ENCODE measurements at places on chromosomes 5 and 9. TPM values are rescaled to one million over a fixed set of nuclear protein-coding genes. Genes with fewer than 3 reads are reported as not detected.

Gene C5orf52
- not detected for total RNA-seq

Gene PRLR
- total RNA-seq: 0.06 TPM

Gene FBXO38
- 28.1 TPM for total RNA-seq

Gene IFNA21
- total RNA-seq: not detected

Gene DIPK1B
- total RNA-seq: 188 TPM

Gene ECM2
- not detected for total RNA-seq

Gene LCN10
- not detected for total RNA-seq

Gene ARID3C
- total RNA-seq: 0.27 TPM

Gene N4BP3
- total RNA-seq: 13.7 TPM

Gene UBE2B
- 17.8 TPM for total RNA-seq

Gene OR13J1
- not detected for total RNA-seq

- no peak for DNase-seq
Measured at GRCh38 chr9:90803860-90804593, 2.4 kb downstream of the SYK start.

DNA sequence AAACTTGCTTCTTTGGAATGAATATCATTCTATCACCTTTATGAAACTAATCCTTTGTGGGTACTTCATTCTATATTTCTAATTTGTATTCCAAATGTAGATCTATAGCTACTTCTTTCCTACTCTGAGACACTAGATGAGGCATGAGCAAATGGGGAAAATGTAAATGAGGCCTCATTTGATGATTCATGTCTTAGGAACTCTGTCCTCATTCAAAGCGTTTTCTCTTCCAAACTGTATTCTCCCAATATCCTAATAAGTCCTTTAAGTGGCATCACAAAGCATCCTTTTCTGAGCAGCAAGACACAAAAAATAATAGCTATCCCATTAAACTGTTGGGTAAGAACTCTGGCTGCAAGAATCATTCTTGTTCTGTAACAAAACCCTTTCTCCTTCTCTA lies 56.1 kb downstream of the TTLL11 start:
- DNase-seq: no peak

DNA sequence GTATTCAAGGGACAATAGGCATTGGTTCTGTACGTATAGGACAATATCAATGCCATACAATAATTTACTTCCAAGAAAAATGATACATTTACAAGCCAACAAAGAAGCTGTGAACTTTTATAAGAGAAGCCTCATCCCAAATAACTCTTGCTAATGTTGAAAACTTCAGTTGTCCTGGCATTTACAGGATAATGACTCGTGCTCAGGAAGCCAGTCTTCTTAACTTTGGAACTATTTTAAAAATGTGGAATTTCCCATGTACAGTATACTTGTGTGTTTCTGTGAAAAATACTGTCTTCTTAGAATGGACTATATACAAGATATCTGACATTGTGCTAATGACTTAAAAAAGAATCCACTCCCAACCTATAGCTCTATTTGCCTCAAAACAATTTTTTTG lies 1479.3 kb upstream of the CDH9 start:
- no peak for DNase-seq

DNA sequence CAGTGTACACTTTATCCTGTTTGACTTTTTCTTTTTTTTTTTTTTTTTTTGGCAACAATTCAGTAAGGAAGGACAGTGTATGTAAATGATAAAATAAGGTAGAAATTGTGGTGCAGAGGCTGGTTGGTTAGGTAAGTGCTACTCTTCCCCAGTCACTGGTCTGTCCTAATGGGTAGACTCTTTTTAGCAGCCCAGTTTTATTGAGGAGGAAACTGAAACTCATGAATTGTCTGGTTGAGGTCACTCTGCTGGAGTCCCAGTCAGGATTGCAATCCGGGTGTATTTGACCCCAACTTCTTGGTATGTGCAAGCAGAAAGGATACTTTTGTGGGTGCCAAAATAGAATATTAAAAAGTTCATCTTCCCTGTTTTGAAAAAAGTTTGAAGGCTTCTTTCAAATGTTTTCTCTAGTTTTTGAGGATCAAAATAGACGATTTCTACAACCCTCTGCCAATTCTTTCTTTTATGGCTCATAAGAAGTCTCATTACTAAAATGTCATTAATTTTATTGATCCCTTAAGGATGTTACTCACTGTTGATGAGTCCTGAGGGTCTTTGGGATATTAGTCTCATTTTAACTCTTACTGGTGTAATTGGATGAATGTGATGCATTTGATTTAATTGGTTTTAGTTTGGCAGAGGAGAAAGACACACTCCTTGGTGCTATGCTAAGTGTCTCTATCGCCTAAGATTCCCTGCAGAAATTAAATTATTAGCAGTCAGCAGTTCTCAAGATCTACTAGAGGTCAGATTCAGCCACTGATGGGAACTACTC lies 171.9 kb downstream of the KDM4C start:
- no peak for DNase-seq

- DNase-seq: no peak
Measured at GRCh38 chr9:6655036-6655435, 9.5 kb upstream of the GLDC start.

GRCh38 chr9:126893079-126893478 lies 21.5 kb upstream of the RALGPS1 start:
- no peak for DNase-seq

GRCh38 chr5:152331718-152332117 lies 73.4 kb downstream of the NMUR2 start:
- no peak for DNase-seq

GRCh38 chr9:4689021-4689420 lies 9.7 kb downstream of the CDC37L1 start:
- no peak for DNase-seq

GRCh38 chr9:127776195-127776923 lies 2.1 kb downstream of the SH2D3C start:
- no peak for DNase-seq

GRCh38 chr9:81687521-81688261 lies 1.7 kb downstream of the TLE1 start:
- DNase-seq: peak; percentile 36

DNA sequence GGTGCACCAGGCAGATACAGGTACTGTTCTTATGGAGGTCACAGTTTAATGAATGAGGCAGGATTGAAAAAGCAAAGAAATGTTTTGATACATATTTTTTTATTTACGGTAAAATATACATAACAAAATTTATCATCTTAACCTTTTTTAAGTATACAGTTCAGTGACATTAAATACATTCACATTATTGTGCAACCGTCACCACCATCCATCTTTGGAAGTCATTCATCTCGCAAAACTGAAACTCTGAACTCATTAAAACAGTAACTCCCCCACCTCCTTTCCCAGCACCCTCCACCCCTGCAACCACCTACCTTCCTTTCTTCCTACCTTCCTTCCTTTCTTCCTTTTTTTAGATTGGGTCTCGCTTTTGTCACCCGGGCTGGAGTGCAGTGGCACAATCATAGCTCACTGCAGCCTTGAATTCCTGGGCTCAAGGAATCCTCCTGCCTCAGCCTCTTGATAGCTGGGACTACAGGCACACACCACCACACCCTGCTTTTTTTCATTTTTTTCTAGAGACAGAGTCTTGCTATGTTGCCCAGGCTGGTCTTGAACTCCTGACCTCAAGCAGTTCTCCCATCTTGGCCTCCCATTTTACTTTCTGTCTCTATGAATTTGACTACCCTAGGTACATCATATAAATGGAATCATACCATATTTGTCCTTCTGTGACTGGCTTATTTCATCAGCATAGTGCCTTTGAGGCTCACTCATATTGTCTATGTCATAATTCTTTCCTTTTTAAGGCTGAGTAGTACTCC lies 22.5 kb upstream of the PSD2 start:
- no peak for DNase-seq

DNA sequence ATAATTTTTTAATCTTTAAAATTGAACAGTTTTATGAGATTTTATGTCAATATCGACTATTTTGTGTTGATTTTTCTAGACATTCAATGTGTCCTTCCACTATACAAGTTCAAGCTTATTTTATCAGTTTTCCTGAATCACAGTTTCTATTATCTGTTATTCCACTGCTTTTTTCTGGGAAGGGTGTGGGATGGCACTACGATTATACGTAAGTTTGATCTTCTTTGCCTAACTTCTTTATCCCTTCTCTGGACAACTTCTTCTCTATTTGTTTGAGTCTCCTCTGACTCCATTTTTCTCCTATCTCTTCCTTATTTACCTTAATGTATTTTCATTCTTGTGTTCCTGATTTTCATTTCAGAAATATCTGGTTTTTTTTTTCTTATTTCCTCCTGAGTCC lies 24.5 kb downstream of the TBC1D9B start:
- no peak for DNase-seq

- DNase-seq: no peak
Measured at GRCh38 chr5:96657068-96657467, 5.1 kb upstream of the CAST start.

DNA sequence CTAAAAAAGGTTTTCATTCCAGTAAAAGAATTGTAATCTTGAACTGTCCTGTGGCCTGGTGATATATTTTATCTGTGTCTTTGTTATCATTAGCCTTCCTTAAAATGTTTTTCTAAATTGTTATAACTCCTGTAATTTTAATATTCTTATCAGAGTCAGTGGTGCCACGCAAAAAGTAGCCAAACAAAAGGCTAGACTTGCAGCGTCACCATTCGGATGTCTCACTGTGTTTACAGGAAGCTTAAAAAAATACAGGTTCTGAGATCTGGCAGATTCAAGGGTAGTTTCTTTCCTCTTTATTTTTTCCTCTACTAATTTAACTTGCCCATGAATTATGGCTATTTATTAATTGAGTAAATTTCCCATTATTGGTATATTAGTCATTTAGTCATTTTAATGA lies 362.3 kb downstream of the MAT2B start:
- no peak for DNase-seq

DNA sequence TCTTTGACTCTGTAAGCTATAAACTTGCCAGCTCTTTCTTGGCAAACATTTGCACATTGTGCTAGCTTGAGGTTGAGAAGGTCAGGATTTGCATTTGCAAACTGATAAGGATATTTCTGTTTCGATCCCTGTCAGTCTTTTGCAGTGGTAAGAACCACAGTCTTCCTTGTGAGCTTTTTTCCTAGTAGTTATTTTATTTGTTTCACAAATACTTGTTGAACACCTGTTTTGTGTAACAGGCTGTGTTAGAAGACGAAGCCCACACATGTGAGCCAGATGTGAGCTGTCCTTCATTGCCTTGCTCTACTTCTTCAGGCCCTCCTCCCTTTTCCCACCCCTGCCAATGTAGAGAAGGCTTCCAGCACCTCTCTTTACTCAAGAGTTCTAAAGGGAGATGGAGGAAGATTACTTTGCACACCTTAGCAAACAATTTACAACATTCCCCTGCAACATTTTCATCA lies 327.0 kb upstream of the KLF4 start:
- no peak for DNase-seq

DNA sequence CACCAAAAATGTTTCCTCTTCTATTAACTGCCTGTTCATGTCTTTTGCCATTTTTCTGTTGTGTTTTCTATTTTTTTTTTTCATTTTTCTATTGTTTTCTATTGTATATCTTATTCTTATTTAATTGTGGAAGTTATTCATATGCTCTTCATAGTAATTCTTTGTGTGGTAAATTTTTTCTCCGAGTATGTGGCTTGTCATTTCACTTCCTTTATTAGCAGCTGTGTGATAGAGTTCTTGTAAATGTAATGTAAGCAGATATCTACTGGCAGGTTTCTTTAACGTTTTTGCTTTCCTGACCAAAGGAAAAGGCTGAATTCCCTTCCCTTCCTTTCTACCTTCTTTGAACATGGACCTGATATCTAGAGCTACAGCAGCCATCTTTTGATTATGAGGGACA lies 5.8 kb upstream of the PLPP1 start:
- DNase-seq: no peak

DNA sequence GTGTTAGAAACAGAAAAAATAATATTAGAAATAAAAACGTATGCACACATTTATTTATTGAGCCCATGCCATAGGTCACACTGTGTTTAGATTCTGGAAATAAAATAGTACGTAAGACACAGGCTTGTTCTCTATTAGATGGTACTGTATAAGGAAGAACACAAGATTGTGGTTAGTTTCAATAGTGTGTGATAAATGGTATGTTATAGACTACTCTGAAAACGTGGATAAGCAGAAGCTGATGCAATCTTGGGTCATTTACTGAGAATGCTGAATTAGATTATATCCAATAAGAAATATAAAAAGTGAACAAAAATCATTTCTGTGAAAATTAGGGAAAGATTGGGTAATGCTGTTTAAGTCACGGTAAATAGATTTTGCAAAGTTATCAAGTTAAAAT lies 1456.4 kb upstream of the ACO1 start:
- no peak for DNase-seq

DNA sequence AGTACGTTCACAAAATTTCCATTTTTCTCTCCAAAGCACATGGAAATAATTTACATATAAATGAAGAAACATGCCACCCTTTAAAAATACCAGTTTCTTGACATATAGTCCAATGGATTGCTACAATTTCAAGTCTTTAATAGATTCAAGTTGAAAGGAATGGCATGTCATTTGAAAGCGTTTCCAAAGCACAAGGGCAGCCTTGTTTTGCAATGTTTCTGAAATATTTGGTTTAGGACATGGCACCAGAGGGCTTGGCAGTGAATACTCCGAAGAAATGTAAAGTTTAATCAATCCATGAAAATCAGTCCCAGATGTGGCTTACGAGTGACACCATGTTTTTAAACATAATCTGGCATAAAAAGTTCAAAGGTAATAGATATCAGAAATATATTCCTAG lies 333.7 kb downstream of the PDE4D start:
- DNase-seq: no peak

GRCh38 chr9:18923167-18923566 lies 109.8 kb downstream of the SAXO1 start:
- DNase-seq: no peak

- no peak for DNase-seq
Measured at GRCh38 chr9:83512621-83513020, 25.6 kb downstream of the FRMD3 start.

DNA sequence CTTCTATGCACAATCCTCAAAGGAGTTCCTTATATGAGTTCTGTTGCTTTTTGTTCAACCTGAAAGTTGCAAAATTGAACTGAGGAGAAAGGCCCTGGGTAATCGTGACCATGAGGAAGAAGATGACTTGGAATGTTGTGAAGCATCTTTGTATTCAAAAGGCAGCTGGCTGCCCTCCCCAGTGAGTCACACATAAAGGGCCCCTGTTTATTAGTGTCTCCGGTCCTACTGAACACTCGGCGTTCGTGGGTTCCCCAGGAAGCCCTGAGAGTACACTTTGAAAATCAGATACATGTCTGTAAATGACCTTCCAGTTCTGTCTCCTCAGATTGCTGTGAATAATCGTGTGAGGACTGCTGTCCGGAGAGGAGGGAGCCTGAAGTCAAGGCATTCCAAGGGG lies 73.6 kb downstream of the C9orf153 start:
- DNase-seq: no peak
